ENCODE measurements at places on chromosomes 1 and 21. TPM values are rescaled to one million over a fixed set of nuclear protein-coding genes. Genes with fewer than 3 reads are reported as not detected.

Gene RAB3B
- 2.4 TPM for total RNA-seq

DNA sequence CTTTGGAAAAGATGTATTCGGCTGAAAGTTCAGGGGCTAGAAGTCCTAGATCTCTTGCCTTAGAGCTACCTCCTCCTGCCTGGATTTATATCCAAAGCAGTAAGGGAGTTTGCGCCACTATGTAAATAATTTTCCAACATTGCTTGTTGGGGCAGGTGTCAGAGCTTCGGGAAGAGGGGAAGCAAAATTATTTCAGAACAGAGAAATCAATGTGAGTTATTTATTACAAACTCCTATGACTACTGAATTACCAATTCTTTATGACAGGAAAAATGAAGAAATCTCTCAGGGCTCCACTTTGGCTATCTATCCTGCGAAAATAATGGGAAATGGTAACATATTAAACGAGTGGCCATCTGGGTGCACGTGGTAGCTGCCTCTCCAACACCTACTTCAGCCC lies at the start of gene CRP:
TSS of gene CRP (minus strand) at position 61 of the 400 bp plus-strand sequence. CDS start 104 bp downstream, outside the sequence.
- no peak within 1 kb of the TSS for H3K27ac ChIP-seq
- H3K4me3 ChIP-seq, result no peak within 1 kb of the TSS
- no peak for DNase-seq
- H3K4me1 ChIP-seq, result no peaks in the 10 kb centered on the region
- peaks cover 5% of the 10 kb centered on the region for H3K36me3 ChIP-seq

- H3K4me1 ChIP-seq, result peaks cover 15% of the 10 kb centered on the region
- H3K36me3 ChIP-seq, result no peaks in the 10 kb centered on the region
- no peak overlapping the region for H3K4me3 ChIP-seq
- H3K27me3 ChIP-seq, result no peaks in the 10 kb centered on the region
Observed at GRCh38 chr21:42044871-42045495, 26.1 kb upstream of the UMODL1 start.

GRCh38 chr1:204544321-204544720 lies 28.1 kb downstream of the MDM4 start:
- H3K27ac ChIP-seq, result no peak overlapping the region
- H3K27me3 ChIP-seq, result no peaks in the 10 kb centered on the region
- H3K36me3 ChIP-seq, result peaks cover 34% of the 10 kb centered on the region
- H3K4me1 ChIP-seq, result peaks cover 5% of the 10 kb centered on the region
- DNase-seq, result no peak
